ENCODE measurements at places on chromosomes 4 and X.
A peak's percentile ranks its signal among the peaks of the same experiment; 100 is the strongest.

DNA sequence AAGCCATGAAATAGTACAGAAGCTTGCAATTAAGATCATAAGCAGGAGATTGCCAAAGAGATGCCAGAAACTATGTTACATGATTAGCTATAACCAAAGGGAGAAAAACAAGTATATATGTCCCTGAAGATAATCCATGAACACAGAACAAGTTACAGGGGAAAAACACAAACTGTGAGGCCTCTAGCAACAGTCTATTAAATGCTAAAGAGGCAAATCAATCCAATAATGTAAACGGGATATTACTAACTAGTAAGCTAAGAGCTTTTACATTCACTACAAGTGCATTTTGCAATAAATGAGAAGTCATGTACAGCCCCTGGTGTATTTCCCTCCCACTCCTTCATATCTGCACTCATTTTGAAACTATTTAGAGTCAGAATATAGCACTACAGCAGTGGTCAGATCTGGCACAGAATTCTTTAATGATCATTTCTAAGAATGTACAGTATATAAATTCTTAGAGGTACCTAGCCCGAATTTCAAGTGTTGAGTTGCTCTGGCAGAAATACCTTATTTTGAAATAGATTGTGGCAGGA lies 449.8 kb upstream of the SMIM31 start:
- DNase-seq = no peak

GRCh38 chr4:138609943-138610350 lies 367.8 kb upstream of the SLC7A11 start:
- no peak for DNase-seq

- DNase-seq = peak; percentile 21
These were observed 260.9 kb upstream of the RPS6KA3 start for GRCh38 chrX:20527558-20528011.

DNA sequence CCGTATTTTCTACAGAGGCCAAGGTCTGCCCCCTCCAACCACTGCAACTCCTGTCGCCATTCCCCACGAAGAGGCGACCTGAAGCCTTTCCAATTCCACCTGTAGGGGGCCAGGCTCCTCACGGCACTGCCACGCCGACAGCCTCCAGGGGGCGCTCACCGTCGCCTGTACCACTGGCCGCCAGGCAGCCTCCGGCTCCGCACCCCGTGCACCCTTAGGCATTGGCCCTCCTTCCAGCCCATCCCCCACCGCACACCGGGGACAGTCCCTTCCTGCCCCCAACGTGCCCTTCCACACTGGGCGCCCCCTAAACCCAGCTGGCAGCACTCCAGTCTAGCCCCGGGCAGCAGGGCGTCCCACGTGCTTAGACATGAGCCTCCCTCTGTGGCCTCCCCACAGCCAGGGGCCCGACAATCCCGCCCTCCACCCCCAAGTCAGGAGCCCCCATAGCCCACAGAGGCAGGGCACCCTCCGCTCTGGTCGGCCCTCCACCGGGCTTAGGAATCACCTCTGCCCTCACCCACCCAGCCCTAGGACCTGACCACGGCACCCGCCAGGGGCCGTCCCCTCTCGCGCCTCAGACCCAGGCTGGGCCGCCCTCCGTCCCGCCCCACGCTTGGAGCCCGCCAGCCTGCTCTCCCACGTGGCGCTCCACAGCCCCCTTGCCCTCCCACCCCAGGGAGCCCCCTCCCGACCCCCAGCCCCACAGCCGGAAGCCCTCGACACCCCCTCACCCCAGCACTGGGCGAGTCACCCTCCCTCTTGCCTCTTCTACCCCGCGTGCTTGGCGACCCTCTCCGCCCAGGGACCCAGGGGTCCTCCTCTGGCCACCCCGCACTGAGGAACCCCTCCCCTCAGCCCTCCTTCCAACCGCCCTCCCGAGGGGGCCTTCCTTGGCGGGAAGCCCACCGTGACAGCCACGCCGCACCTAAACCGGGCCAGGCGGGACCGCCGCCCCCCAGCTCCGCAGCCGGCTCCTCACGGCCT lies 711 bp downstream of the PNMA6E start:
- peak; percentile 21 for DNase-seq

- DNase-seq = no peak
These were observed 7.8 kb upstream of the TMPRSS11D start for GRCh38 chr4:67891645-67892044.

DNA sequence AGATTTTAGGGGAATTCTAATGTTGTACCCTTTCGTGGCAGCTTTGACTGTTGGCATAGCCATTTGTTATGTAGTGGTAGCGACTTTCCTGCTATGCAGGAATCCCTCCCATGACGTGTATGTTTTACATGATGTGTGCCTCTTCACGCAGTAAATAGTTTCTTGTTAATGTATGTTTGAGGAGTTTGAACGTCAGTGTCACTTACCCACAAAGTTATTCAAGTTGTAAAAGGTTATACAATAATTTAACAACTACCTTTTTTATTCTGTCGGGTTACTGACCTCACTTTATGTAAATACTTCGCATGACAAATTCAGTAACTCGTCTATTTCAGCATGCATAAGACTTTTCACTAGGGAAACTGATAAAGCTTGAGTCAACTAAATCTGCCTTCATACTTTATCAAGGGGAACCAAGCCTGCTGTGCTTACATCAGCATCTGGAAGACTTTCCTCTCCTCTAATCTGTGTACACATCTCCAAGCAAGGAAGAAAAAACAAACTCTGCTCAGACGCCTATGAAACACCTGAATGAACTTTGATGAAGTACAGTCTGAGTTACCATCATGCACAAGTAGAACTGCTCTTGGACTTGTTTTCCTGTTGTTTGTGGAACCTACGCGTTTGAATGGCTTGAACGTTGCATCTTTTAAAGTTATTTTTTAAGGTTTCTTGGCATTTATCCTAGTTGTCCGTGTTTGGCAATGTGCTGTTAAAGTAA lies 61.2 kb downstream of the SLC9A6 start:
- DNase-seq = no peak

DNA sequence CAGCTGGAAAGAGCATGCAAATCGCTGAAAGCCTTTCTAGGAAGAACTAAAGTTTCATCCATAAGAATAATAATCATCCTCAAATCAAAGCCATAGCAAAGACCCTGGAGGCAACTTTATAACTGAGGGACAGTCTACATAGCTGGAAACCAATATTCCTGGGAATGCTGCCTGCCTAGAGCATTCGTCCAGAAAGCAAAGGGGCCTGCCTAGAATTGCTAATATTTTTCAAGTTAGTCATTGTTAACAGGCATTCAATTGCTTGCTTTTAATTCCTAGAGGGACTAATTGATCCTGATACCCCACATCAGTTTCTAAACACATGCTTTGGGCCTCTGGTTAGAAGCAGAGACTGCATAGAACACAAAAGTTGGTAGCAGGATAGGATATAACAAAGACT lies 4.2 kb upstream of the PPARGC1A start:
- DNase-seq = no peak

GRCh38 chrX:82320569-82320968 lies 1118.7 kb downstream of the SH3BGRL start:
- no peak for DNase-seq

GRCh38 chr4:5784021-5784420 lies 73.0 kb downstream of the EVC start:
- no peak for DNase-seq

Measured in SHP77 (cell line).